KBM-7 (cell line): ENCODE measurements at places on chromosomes 7 and 10.

- no peak for DNase-seq
Observed at GRCh38 chr7:139495580-139496125, 12.2 kb upstream of the KLRG2 start.

- DNase-seq, result no peak
Observed at GRCh38 chr10:16509996-16510395, 11.7 kb downstream of the C1QL3 start.

- DNase-seq, result no peak
Observed at GRCh38 chr7:140082770-140083169, 20.0 kb upstream of the PARP12 start.

DNA sequence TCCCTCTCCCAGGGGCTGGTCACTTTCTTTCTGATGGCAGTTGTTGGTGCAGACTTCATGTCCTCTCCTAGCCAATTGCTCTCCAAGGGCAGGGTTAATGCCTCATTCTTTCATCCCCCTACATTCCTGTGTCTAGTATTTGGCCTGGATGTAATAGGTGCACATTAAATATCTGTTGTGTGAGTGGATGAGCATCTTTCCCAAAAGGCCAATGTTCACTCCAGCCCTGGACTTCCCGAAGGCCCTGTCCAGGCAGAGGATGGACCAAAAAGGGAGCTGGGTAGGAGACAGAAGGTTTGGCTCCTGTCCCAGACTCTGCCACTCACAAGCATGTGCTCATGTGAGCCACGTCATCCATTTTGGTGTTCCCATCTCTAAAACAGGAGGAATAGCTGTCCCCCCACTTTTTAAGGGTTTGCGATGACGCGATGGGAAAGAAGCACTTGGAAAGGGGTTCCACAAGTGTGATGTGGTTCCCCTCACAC lies 47.5 kb downstream of the RGS10 start:
- DNase-seq, result no peak

GRCh38 chr7:3039787-3040186 lies 3.9 kb downstream of the CARD11 start:
- no peak for DNase-seq

GRCh38 chr7:73906874-73907273 lies 45.9 kb downstream of the TMEM270 start:
- DNase-seq, result no peak

DNA sequence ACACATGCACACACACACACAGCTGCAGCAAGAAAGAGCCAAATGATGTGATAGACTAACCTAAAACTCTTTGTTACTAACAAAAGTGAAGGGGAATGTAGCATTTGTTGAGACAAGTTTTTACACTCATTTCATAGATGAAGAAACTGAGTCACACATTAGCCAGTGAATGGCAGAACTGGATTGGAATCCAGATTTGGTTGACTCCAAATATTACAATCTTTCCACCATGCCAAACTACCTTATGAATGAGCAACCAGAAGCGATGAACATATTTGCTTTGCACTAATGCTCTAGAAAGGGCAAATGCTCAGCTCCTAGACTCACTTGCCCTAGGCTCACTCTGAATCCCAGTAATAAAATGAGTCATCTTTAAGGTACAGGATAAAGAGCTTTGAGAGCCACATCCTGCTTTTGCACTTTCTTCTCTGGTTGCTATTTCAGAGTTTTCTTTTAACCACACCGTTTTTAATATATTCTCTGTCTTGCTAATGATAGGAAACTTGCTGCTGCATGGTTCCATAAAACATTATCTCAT lies 111.9 kb downstream of the GPAM start:
- no peak for DNase-seq

DNA sequence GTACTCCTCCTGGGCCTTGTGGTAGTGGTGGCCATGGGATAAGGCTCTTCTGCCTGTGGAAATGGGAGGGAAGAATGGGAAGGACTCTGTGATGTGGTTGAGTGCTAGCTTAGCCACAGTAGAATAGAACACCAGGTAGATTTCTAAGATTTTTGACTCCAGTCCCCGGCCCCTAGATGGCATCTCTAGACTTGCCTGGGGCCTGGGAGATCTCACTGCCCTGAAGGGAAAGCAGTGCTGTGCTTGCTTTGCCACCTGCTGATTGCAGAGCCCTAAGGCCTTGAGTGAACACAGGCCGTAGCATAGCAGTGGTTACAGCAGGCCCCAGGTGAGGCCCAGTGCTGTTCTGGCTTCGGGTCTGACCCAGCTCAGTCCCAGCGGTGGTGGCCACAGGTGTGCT lies 252.0 kb downstream of the TCF7L2 start:
- no peak for DNase-seq

GRCh38 chr7:17234030-17234397 lies 64.4 kb upstream of the AHR start:
- no peak for DNase-seq

DNA sequence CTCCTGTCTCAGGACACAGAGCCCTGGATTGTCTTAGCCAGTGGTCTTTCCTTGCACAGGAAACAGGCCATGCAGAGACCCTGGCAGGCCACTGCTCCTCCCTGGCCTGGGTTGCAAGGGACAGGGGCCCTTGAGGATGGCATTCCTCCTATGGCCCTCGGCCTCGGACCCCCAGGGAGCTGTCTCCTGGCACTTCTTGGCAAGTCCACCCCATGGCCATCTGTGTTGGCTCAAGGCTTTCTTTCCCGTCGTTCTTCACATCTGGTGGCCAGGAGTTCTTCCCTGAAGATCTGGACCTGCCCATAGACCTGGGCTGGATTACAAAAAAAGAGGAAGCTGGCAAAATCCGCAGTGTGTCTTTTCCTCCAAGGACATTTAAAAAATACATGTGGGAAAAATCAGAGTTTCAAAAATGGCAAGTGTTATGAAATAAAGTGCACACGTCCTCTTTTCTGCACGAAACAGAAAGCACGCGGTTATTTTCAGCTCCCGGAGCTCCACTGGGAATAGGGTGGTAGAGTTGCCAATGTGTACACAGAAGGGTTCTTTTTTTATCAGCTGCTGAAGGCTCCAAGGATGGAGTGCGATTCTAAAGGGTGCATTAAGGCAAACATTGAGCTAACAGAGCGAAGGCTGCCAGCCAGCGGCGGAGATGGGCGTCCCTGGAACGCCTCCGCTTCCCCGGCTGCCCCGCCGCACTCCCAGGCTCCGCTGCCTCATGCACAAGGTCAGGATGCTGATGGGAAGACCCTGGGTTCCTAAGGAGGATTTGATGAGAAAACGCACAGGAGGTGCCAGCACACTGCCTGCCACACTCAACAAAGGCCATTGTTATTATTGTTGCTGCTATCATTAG lies 62.8 kb upstream of the FAM20C start:
- DNase-seq, result no peak

GRCh38 chr10:118843647-118844265 lies 89.0 kb upstream of the CACUL1 start:
- DNase-seq, result no peak

DNA sequence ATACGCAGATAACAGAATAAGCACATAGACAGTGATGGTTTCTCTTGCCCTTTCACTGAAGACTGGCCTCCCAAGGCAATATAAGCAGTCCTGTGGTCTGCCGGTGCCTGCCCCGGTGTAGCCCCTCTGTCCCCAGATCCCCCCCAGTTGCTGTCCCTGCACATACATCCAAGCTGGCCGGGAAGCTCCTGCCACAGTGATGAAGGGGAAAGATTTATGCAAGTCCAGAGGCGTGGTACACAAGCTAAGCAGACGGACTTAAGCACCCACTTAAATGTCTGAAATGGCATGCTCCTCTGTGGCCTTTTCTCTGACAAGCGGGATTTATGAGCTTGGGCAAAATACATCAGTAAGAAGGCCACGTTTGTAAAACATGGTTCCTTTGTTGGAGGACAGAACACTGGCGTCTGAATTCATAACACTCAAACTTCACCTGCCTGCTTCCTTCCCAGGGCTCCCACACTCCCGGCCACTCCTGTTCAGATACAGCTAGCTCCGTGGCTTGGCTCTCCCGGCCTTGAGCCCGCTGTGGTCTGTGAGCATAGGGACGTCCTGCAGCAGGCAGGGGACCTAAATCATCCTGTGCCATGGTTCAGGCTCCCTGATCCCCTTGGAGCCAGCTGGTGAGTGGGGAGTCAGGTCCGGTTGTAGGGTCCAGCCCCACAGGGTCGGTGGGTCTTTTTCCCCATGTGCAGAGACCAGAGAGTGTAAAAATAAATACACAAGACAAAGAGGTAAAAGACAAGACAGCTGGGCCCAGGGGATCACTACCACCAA lies 61.7 kb upstream of the PPP2R2D start:
- DNase-seq, result no peak

GRCh38 chr10:28686835-28687682 lies 9.7 kb downstream of the BAMBI start:
- no peak for DNase-seq

GRCh38 chr10:77320971-77321471 lies 316.6 kb downstream of the KCNMA1 start:
- DNase-seq, result no peak

DNA sequence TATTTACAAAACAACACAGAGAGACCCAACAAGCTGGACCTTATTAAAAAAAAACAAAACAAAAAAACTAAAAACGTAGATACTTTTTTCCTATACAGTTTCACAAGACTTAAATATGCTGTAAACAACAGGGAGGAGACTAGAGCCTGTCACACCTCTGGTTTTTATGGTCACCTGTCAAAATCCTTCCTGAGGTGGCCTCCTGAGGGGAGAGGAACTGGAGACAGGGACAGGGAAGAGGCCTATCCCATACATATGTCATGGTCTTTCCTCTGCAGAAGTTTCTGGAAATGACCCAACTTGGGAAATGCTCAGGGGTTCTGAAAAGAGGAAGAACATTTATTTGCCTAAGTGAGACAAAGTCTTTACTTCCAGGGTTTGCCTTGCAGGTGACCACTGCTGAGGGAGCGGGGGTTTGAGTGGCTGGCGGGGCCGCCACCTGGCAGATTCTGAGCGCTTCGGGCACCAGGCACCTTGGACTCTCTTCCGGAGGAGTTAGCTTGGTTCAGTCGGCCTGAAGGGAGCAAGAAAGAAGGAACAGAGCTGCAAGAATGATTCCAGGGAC lies 18.3 kb downstream of the CPA1 start:
- DNase-seq, result peak; percentile 62

- DNase-seq, result no peak
Observed at GRCh38 chr10:77026148-77026547, 611.5 kb downstream of the KCNMA1 start.

DNA sequence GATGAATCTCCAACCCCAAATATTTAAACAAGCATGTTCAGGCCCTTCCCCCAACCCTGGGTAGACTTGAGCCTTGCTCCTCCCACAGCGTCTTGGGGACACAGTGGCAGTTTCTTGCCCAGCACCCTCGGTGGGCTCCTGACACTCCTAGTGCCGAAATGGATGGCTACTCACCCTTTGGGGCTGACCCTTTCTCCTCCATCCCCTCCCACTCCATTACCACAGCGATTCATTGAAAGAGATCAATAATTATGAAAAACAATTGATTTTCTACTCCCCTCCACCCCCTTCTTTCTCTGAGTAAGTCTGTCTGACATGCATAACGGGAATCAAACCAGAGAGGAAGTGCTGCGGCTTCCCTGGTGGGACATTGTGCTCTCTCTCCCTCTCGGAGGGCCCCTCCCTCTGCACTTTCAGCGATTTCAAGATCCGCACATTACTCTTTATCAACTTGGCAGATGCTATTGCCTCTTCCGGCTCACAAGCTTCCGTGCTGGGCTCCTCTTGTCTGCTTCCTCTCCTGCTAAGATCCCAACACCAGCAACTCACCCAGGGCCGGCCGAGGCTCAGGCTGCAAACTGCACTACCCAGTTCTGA lies 79.0 kb upstream of the PLXNA4 start:
- DNase-seq, result peak; percentile 98

GRCh38 chr7:85851571-85852193 lies 664.8 kb upstream of the SEMA3D start:
- peak; percentile 31 for DNase-seq

- no peak for DNase-seq
Observed at GRCh38 chr7:5691606-5692005, 89.9 kb downstream of the RNF216 start.

DNA sequence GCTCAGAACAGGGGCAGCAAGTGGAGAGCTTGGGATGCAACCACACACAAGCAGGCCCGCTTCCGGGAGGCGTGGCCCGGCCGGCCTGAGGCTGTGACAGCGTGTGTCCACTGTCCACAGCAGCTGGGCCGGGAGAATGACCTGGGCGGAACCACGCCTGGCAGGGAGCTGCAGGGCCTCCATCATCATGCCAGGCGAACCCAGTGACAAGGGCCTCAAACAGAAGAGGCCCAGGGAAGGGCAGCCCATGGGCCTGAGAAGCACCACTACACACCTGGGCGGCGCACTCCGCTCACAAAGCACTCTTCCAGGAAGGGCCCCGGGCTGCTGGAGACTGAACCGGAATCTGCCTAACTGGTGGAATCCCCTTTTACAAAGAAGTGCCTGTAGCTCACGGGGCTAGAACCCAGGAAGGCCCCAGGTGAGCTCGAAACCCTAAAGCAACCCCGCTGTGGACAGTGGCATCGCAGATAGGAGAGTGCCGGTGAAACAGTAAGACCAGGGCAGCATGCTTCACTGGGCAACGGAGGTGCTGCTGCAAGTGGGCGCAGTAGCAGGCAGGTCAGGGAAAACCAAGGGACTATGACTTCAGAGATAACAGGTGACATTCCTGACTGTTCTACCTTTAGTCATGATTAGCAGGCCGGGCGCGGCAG lies 66.0 kb downstream of the MAD1L1 start:
- DNase-seq, result no peak

DNA sequence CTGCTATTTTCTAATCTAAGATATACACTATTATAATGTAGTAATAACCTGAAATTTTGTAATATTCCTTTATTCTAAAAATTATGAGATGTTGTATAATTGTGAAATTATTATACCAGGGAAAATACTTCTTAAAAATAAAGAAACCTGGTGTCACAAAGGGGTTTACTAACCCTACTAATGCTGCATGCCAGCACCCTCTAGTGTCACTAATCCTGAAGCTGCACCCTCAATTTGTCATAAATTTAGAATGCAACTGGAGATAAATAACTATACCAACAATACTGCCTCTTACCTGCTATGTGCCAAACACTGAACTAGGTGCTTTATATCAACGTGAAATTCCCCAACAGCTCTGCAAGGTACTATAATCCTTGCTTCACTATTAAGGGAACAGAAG lies 30.8 kb downstream of the TM9SF3 start:
- peak; percentile 12 for DNase-seq

DNA sequence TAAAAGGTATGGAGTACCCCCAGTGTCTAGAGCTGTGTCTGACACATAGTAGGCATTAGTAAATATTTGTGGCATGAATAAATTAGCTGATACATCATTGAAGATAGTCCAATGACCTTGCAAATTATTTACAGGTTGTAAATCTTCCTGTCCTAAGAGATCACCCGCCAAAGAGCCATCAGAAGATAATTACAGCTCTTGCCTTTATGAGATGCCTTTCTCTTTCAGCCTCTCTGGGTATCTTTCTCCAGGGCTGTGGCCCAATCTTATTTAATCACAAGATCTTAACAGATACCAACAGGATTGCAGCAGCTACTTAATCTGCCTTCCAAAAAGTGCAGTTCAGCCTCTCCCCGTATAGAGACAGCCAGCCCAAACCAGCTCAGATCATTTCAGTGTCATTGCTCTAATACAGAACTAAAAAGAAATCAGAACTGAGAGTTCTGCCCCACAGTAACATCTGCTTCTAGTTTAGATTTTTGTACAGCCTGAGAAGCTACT lies 41.5 kb downstream of the MYOF start:
- DNase-seq, result no peak

GRCh38 chr10:55870186-55870585 lies 490.9 kb downstream of the ZWINT start:
- DNase-seq, result no peak

- DNase-seq, result no peak
Observed at GRCh38 chr7:74334030-74334429, 44.8 kb downstream of the CLIP2 start.
